ENCODE measurements at places on chromosomes 4 and X.

DNA sequence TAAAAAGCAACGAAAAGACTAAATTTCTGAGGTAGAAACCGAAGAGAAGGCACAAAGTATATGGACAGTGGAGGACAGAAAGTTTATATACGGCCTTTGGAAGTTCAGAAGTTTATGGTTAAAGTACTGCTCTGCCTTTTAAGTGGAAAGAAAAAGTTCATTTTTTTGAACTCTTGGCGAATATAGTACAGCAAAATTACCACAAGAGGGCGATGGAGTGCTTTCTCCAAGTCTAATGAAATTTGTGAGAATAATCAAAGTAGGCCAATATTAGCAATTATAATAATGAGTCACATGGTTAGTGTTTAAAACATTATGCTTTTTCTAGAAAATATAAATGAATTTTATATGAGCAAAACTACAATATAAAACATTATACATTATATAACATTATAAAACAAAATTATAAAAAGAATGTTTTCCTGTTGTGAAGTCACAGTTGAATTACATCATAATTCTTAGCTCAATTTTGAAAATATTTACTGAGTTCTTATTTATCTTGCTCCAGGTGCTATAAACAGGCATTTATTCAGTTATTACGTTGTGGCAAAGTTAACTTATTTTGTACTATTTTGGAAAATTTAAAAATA lies 136.2 kb upstream of the BMPR1B start:
- DNase-seq = no peak

GRCh38 chr4:4866866-4867374 lies 7.5 kb downstream of the MSX1 start:
- no peak for DNase-seq

GRCh38 chr4:181078196-181078595 lies 1165.0 kb upstream of the TENM3 start:
- no peak for DNase-seq

DNA sequence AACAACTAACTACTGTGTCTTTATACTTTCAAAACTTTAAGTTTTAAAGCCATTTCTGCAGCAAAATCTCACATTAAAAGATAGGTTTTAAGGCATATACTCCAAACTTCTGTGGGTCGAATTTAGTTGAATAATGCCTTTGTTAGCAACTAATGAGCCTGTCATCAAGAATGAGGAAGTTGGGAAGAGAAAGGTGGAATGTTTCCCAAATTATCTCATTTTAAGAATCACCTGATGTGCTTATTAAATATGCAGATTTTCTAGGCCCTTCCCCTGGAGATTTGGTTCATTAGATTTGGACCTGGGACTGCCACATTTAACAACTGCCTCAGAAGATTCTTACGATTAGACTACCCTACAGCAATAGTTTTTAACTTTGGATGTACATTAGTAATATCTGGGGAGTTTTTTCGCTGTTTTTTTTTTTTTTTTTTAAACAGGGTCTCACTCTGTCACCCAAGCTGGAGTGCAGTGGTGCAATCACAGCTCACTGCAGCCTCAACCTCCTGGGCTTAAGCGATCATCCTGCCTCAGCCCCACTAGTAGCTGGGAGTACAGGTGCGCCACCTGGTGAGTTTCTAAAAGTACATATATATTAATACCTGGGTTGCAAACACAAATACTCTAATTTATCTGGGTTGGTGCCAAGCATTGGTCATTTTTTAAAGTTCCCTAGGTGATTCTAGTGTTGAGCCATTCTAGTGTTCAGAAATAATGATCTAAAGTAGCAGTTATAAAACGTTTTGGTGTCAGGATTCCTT lies 16.1 kb upstream of the TASL start:
- no peak for DNase-seq

DNA sequence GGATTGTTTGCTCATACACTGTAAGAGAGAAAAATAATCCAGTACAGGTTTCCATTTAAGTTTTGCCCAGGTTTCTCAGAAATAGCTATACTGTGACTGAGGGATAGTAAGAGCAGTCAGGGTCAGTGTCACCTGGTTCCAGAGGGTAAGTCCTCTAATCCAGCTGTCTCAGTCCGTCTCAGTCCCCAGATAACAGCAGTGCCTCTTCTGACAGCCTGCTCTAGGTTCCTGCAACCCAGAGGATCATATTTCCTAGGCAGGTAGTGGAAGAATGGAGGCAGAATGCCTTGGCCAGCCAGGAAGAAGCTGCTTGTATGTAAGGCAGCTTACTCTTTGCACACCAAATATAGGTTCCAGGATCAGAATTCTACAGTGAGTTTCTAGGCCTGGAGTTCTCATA lies 22.6 kb upstream of the GNRHR start:
- DNase-seq = no peak

All from mesothelial cell of epicardium (in vitro differentiated cells).